ENCODE measurements at places on chromosomes 1 and 21. TPM values are rescaled to one million over a fixed set of nuclear protein-coding genes. Genes with fewer than 3 reads are reported as not detected.

DNA sequence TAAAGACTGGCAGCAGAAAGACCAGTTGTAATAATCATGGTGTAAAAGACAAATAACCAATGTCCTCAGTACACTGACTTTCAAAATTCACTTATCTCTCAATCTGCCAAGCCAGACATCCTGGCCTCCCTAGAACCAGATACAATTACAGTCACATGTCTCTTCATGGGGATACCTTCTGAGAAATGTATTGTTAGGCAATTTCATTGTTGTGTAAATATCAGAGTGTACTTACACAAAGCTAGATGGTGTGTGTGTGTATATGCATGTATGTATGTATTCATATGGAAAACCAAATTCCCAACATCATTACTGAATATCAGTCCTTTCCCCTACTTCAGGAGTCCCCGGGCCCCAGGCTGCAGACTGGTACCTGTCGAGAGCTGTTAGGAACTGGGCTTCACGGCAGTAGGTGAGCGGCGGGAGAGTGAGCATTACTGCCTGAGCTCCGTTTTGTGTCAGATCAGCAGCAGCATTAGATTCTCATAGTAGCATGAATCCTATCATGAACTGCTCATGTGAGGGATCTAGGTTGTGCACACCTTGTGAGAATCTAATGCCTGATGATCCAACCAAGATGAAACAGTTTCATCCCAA, 65.3 kb upstream of the ZNF326 start:
- DNase-seq: no peak

- DNase-seq: no peak
Observed at GRCh38 chr1:234613128-234613875, 3.3 kb upstream of the IRF2BP2 start.

The RRP1 gene
- 13.2 TPM for total RNA-seq

GRCh38 chr1:54464477-54465146, 58.4 kb upstream of the SSBP3 start:
- DNase-seq: peak; percentile 53

The GPR89A gene
- total RNA-seq: 16.3 TPM

The SLC50A1 gene
- total RNA-seq: 8.0 TPM

- no peak for DNase-seq
Observed at GRCh38 chr1:66833112-66833511, 32.0 kb upstream of the INSL5 start.

DNA sequence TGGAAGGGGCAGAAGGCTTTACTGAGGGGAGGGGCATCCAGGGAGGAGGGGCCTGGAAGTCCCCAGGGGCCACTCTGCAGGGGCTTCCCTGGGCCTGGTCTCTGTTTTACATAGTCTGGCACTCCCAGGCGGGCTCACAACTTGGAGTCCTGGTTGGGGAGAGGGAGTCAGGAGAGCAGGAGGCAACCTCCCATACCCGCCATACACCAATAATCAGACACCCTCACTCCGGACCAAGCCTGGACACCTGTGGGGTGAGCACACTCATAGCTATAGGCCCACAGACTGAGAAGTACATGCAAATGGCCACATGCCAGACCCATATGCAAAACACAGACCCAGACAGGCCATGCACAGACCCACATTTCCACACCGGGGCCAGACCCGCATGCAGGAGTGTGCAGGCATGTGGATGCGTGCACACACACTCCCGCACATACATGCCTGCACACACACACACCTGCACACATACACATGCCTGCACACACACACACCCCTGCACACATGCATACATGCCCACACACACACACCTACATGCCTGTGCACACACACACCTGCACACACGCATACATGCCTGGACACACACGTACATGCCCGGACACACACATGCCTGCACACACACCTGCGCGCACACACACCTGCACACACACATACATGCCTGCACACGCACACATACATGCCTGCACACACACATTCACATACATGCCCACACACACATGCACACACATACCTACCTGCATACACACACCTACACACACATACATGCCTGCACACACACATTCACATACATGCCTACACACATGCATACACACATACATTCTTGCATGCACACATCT, 89.5 kb upstream of the RUNX3 start:
- DNase-seq: no peak

GRCh38 chr1:111407301-111407700, 20.2 kb downstream of the OVGP1 start:
- DNase-seq: no peak

The KIF14 gene
- under 0.01 TPM for total RNA-seq

Data from sigmoid colon (tissue), 7 donors.